Ureter (tissue), 1 donor: ENCODE measurements at places on chromosomes 12 and 14.
A peak's percentile ranks its signal among the peaks of the same experiment; 100 is the strongest.

GRCh38 chr14:101600891-101601605 is 39.8 kb downstream of the DIO3 start:
- peak; percentile 41 for DNase-seq

DNA sequence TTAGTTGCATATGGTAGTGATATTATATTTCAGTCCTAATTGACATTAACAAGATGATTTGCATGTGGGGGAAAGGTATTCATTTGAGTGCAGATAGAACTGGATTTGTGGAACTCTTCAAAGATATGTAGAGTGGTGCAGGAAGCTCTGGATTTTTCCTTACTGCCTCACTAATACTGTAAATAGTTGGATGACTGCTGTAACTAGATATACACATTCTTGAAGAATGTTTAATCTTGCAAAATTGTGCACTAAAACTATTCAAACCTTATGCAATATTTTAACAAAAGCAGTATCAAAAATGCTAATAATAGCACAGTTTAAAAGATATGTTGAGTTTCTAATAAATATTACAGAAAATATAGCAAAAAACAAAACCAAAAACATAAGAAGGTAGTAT is 43.1 kb upstream of the ATF7IP start:
- DNase-seq = no peak

DNA sequence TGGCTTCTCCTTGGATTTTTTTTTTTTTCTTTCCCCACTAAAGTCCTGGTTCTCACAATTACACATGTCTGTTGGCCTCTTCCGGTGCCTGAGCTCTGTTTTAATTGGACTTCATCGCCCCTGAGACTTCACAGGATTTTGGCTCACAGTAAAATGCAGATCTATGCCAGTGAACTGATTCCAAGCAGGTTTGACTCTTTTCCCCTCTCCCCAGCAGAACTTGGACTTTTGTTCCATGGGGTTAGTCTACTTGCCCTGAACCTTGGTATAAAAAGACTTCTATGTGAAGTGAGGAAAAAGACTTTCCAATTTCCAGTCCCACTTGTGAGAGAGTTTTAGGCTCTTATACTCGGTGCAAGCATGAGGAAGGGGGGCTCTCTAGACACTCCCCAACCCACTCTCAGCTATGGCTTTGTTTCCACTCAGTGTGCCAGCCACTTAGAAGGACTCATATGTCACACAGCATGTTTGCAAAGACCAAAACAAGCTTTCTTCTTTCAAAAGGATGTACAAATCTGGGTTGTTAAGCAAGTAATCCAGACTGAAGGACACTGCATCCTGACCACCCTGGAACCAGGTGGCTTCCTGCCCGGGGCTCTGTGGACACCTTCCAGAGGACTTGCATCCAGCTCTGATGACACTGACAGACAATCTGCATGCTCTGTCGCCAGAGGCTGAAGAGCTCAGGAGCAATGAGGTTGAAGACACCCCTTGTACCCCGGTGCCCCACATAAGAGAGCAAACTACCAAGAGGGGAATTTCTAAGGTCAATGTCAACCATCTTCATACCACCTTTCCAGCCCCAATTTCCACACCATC is 221.9 kb upstream of the EGLN3 start:
- DNase-seq = no peak

- DNase-seq = no peak
Observed at GRCh38 chr14:55313480-55313879, 42.3 kb downstream of the FBXO34 start.

GRCh38 chr14:104572024-104572626 is 7.4 kb upstream of the C14orf180 start:
- no peak for DNase-seq

GRCh38 chr12:9319044-9319841 is 111.0 kb upstream of the PZP start:
- no peak for DNase-seq

DNA sequence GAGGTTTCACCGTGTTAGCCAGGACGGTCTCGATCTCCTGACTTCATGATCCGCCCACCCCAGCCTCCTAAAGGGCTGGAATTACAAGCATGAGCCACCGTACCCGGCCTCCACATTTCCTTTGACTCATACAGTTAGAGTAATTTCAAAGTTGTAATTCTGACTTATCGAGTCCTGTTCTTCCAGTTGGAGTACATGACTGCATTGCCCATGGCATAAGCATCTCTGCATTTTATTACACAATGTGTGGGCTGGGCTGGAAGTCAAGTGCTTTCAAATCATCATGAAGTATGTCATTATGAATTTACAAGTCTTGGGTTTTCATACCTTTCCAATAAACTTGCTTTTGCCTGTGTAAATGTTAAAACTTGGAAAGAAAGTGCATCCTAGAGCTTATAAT is 1295.7 kb upstream of the FLRT2 start:
- no peak for DNase-seq

DNA sequence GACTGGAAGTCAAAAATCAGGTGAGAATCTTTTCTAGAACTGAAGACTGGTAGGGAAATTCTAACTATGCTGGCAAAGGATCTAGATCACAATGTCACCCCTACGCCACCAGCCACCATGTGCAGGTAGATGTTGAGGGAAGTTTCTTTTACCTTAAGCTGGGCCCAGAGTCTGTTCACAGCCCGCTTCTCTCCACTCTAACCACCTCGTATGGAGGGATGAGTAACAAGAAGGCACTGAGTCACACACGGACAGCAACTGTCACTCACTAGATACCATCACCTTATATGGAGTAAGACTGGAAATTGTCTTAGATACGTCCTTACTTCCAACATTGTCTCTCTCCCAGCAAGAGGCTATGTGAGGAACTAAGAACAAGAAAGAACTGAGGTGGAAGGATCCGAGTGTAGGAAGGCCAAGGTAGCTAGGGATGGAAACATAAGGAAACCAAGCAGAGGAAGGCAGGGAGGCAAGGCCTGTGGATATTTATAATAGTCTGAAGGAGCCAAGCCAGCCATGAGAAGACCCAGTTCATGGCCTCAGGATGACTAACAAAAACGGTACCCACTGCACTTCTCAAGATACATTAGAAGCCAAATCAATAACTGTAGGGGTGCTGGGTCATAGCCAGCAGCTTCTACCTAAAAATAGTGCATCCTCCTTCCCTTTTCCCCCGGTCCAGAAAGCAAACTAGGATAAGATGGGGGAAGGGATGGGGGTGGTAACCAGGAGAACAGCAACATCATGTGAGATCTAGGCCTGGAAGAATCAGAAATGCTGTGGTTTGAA is 15.5 kb downstream of the REM2 start:
- no peak for DNase-seq

GRCh38 chr14:103527408-103528145 is 1.4 kb upstream of the TRMT61A start:
- DNase-seq = no peak

DNA sequence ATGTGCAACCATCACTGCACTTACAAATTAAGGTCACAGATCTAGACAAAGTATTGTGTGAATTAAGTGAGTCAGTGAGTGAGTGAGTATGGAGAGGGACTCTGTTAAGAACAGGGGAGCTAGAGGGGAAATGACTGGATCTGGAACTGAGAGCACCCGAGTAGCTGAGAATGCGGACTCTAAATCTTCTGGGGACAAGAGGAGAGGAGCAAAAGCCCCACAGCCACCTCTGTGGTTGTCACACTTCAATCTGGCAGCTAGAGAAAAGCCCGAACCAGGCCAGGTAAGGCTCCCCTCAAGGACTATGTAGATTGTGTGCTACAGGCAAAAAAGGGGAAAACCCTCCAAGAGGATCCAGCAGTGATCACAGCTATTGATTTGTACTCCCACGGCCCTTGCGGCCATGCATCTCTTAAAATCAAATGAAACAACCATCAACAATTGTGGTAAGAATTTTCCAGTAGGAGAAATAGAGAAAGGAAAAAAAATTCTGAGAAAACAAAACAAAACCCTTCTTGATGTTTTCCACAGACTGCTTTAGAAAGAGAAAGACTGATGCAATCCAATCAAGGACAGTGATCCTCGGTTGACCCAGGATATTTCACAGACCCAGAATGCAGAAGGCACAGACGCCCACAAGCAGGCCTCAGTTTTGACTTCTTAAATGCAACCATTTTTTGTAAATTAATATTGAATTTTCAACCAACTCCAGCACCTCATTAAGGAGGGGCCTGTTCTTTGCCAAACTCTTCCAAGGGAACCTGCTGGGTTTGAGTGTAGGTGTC is 109.6 kb downstream of the SLC38A6 start:
- DNase-seq = no peak

- no peak for DNase-seq
Observed at GRCh38 chr14:104527857-104528459, 51.6 kb upstream of the C14orf180 start.

DNA sequence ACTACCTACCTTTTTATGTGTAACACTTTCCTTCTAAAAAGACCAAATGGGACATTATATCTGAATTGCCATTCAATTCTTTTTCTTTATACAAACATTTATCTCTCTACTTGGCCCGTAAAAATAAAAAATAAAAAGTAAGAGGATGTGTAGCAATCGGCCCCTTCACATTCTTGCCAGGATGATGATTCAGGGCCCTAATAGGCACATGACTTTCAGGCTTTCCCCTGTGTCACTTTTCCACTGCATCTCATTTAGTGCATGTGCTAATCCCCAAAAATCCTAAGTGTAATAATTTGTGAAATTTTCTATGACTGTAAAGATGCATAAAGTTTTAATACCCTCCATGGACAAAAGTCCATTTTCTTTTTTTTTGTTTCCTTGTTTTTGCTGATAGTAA is 23.0 kb upstream of the ATP2B1 start:
- DNase-seq = no peak

- peak; percentile 67 for DNase-seq
Observed at GRCh38 chr14:32075672-32076277, 1.3 kb upstream of the ARHGAP5 start.

- DNase-seq = no peak
Observed at GRCh38 chr12:85695097-85695715, 141.0 kb downstream of the RASSF9 start.

GRCh38 chr12:47817272-47818006 is 2.3 kb downstream of the HDAC7 start:
- DNase-seq = no peak

DNA sequence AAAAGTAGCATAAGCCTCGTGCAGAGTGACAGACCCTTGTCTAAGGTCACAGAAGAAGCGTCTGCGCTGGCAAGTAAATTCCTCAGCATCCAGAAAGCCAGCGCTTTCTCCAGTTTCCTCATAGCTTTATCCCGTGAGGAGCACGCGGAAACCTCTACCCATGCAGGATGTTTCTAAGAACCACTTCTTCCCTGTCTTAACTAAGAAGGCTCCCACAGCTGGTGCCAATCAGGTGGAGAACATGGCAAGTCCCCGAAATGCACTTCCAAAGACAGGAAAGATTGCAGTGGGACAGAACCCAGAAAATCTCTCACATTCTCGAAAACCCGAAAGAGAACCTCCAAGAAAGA is 968 bp upstream of the ARID4A start:
- peak; percentile 54 for DNase-seq

GRCh38 chr12:31316891-31317290 is 9.1 kb downstream of the SINHCAF start:
- DNase-seq = no peak

GRCh38 chr12:25052196-25052913 is 103.5 kb upstream of the BCAT1 start:
- no peak for DNase-seq
